ENCODE measurements at places on chromosomes 11 and 22.

DNA sequence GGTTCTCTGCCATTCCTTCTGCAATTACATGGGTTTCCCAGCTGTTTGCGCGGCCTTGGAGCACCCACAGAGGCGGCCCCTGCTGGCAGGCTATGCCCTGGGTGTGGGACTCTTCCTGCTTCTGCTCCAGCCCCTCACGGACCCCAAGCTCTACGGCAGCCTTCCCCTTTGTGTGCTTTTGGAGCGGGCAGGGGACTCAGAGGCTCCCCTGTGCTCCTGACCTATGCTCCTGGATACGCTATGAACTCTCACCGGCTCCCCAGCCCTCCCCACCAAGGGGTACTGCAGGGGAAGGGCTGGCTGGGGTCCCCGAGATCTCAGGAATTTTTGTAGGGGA is 2.6 kb downstream of the RCE1 start:
- peak; percentile 39 for DNase-seq

DNA sequence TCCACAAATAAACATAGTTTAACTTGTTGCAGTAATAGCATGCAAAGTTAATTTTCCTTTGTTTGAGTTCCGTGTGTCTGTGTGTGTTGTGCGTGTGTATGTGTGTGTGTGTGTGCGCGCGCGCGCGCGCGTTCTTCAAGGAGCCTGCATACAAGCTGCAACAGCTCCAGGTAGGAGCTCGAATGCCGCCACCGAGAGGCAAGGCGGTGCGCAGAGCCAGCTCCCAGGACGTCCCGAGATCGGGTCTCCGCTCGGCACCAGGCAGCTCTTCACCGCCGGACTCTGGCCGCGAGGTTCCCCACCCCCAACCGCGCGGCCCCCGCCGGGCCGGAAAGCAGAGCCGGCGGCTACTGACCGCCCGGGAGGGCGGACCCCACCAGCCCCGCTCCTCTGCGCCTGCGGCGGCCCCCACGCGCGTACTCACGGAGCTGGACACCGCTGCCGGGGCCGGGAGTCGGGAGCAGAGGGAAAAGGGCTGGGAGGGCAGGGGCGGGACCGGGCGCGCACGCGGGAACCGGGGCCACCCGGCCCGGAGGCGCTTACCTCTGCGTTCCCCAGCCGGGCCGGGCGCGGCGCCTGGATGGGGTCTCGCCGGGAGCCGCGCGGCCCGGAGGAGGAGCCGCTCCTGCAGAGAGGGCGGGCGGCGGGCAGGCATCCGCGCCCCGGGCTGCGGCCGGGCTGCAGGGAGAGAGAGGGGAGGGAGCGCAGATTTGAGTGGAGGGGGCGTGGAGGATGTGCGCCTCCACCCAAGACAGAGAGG is 40.4 kb upstream of the AKIP1 start:
- DNase-seq = peak; percentile 55

DNA sequence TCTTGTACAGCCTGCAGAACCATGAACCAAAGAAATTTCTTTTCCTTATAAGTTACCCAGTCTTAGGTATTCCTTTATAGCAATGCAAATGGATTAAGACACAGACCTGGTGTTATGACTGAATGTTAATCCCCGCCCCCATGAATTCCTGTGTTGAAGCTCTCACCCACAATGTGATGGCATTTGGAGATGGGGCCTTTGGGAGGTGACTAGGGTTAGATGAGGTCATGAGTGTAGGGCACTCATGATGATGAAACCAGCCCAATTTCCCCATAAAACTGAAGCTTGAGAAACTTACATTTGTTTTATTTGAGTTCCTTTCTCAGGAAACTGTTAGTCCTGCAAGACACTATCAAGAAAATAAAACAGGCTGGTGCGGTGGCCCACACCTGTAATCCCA is 115.8 kb upstream of the THY1 start:
- no peak for DNase-seq

GRCh38 chr11:86675017-86675416 is 2.6 kb upstream of the ME3 start:
- no peak for DNase-seq

- no peak for DNase-seq
Observed at GRCh38 chr22:28297504-28297903, 378.4 kb upstream of the PITPNB start.

DNA sequence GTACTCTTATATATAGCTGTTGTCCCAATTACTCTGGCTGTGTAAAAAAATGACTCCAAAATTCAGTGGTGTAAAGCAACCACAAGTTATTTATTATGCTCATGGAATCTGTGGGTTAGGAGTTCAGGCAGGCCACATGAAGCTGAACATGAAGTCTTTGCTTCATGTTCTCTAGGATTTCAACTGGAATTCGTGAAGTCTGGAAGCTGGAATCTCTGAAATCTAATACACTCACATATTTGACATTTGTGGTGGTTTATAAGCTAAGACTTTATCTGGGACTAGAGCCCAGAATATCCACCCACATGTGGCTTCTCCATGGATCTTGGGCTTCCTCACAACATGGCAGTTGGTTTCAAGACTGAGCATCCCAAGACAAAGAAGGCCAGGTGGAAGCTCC is 430.6 kb downstream of the MIAT start:
- DNase-seq = no peak

- DNase-seq = no peak
Observed at GRCh38 chr11:36311926-36312595, 16.0 kb downstream of the PRR5L start.

DNA sequence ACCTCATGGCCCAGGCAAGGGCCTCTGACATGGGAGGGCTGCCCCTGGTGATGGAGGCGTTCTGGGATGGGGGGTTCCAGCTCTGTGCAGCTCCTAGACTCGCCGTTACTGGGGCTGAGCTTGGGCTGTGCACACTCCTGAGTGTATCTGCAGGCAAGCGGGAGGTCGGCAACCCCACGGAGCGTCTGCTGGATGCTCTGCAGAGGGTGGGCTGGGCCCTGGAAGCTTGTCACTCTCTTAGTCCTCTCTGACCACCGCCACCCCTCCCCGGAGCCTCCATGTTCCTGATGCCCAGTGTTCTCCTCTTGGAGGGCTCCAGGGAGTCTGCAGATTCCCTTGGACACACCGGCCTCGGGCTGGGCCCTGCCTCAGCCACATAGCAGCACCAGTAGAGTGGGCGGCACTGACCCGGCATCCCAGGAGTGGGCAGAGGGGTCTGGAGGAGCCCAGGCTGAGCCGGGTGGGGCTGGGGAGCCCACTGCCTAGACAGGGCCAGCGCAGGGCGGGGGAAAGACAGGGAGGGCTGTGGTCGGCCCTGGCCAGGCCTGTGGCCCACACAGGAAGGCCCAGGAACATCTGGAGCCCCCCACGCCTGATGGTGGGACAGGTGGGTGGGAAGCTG is 20.6 kb upstream of the MUC5B start:
- DNase-seq = no peak

DNA sequence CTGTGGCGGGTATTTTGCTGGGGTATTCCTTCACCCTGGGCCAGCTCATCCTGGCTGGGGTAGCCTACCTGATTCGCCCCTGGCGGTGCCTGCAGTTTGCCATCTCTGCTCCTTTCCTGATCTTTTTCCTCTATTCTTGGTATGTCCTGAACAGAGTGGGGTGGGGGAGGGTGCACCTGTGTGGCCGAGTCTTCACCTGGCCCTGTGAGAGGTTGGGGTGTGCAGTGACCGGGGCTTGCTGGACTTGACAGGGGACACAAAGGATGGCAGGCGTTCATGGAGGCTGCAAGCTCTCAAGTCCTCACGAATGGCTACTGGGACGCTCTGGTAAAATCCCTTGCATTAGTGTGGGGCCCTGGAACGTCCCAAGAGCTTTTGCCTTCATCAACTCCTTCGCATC is 39.3 kb downstream of the CAPN1 start:
- no peak for DNase-seq

- no peak for DNase-seq
Observed at GRCh38 chr22:25759825-25760231, 17.8 kb downstream of the MYO18B start.

DNA sequence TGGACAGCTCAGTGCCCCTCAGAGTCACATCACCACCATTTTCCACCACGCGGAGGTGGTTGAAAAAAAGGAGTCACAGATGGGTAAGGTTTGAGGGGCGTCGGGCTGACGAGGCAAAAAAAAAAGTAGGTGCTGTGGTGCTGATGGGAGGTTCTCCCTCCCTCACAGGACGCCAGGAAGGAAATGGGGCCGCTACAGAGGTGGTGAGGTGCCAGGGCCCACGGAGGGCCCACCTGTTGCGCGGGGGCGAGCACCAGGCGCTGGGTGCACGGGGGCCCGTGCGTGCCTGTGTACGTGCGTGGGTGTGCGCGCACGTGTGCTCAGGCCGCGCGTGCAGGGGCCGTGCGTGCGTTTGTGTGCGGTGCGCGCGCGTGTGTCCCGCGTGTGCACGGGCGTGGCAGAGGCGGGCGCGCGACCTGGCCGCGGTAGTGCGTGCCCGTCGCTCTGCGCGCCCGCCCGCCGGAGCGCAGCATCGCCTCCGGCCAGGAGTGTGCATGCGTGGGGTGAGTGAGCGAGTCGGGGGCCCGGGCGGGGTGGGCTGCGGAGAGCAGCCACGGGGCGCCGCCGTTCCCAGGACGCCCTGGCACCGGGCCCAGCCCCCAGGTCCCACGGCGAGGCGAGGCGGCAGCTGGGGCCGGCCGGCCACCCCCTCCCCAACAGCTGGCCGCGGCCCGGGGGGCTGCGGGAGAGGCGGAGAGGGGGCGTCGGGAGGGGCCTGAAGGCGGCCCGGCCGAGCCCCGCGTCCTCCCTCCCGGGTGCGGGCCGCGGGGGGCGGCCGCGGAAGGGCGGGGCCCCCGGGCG is 2.8 kb downstream of the PDGFB start:
- no peak for DNase-seq

DNA sequence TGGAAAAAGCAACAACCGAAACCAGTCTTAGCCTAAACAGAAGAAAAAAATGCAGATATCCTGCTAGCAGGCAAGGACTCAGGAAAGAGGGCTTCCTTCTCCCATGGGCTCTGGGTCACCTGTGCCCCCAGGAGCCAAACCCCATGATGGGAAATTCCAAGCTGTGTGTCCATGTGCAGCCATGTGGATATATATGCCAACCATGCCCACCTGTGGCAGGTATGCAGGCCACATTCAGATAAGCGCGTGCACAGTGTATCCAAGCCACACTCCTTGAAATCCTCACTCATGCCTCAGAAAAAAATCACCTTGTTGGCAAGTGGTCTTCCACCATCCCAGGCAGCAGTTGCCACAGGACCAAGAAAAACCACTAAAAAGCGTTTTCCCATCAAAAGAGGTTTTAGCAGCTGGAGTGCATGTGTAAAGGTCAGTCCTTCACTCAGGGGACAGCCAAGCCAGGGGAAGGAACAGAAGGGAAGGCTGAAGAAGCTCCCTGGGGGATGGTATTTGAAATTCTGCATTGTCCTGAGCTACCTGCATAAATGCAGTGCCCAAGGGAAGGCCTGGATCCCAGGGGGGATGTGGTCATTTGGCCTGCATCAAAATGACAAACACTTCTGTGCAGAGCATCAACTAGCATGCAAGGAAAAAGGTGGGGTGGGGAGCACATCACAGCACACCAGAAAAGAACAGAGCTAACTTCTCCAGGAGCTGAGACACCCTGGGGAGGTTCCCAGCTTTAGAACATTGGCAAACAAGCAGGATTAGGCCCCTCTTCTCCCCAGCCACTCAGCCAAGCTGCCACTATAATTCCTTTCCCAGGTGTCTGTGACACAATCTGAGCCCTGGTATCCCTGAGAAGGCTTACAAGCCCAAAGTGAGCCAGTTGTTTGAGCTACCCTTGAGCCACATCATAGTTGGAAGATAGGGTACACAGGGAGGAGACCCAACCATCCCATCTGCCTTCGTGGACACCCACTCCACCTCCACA is 76.2 kb downstream of the GALNT18 start:
- DNase-seq = no peak

GRCh38 chr22:33739516-33739915 is 180.8 kb downstream of the LARGE1 start:
- DNase-seq = no peak

DNA sequence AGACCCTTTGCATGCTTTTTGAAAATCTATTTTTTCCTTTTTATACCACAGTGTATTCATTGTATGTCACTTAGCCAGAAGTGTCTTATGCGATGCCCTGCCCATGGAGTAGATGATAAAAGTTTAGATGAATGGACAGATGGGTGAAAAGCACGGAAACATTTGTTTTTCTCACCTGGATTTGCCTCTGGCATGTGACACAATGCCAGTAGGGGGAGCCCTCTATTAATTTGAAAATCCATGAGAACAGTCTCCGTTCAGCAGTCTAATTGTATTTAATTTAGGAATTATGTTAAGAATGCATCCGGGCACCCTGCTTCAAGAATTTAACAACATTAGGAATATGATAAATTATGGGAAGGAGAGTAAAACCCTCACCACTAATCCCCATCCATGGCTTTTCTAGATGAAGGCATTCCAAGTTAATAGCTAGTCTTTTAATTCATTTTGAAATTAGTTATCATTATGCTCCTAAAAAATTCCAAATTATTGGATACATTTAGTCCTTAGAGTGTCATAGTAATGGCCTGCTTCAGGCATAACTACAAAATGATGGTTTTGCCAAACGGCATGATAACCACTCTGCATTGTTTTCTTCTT is 55.3 kb upstream of the ALKBH3 start:
- no peak for DNase-seq

- DNase-seq = no peak
Observed at GRCh38 chr11:57294225-57295131, 30.3 kb downstream of the TNKS1BP1 start.

DNA sequence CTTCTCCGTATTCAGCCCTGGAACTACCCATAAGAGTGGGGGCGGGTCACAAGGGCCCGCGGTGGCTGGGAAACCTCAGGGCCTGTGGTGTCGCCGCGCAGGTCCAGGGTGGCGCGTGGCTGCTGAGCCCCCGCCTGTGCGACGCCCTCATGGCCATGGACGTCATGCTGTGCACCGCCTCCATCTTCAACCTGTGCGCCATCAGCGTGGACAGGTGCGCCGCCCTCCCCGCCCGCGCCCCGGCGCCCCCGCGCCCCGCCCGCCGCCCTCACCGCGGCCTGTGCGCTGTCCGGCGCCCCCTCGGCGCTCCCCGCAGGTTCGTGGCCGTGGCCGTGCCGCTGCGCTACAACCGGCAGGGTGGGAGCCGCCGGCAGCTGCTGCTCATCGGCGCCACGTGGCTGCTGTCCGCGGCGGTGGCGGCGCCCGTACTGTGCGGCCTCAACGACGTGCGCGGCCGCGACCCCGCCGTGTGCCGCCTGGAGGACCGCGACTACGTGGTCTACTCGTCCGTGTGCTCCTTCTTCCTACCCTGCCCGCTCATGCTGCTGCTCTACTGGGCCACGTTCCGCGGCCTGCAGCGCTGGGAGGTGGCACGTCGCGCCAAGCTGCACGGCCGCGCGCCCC is 2.4 kb downstream of the DRD4 start:
- DNase-seq = no peak

DNA sequence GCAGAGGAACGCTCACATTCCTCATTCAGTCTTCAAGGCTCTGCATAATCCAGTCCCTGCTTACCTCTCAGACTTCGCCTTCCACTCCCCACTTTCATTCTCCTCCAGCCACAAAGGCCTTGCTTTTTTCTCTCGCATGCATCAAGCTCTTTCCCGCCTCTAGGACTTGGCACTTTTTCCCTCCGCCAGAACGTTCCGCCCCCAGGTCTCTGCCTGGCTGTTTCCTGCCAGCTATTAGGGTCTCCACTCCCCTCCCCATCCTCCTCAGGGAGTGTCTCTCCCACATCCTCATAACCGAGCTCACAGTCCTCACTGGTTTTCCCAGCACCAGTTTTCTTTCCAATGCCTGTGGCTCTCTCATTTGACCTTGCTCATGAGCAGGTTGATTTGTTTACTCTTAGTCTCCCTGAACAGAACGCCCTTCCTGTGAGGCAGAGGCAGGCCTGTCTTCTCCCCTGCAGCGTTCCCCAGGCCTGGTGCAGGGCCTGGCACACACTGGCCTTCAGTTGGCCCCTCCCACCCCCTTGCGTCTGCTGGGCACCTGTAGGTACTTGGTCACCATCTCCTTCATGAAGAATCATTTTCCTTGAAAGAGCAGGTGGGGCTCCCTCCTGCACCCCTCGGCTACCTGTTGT is 75.2 kb downstream of the RTL6 start:
- DNase-seq = no peak
